ENCODE measurements at places on chromosomes 11 and 22. TPM values are rescaled to one million over a fixed set of nuclear protein-coding genes. Genes with fewer than 3 reads are reported as not detected.
A peak's percentile ranks its signal among the peaks of the same experiment; 100 is the strongest.

The RAG1 gene
- 0.61 TPM for total RNA-seq

The OR10A5 gene
- total RNA-seq, result not detected

DNA sequence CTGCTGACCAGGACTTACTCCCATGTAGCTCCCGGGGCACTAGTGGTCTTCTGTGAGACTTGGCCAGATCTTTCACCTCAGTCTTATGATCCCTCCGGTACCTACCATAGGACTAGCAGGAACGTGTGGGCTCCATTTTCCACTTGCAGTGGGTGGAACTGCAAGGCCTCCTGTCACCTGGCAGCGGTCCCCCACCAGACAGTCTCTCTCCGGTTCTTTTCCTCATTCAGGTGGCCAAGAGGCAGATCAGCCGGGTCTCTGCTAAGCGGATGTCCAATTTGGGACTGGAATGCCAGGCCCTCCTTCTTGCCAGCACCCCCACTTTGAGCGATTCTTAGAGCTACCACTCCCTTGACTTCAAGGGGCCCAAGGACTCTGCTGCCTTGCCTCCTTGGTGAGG, 158.9 kb downstream of the NAV2 start:
- no peak for DNase-seq

DNA sequence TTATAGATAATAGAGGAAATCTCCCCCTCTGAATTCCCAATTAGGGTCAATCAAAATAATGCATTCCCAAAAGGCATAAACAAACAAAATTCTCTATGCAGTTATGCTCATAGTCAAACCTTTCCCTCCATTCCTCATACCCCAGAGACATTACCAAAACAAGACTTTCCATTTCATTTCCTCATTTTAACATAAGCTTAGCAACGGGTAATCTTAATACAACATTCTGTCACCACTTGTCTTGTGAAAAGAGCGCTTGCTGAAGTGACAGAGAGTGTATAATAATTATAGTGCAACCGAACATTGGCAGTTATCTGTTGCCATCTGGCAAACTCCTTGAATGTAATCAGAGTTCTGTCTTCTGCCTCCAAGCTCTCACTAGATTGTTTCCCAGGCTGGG, 1.2 kb upstream of the SLN start:
- no peak for DNase-seq

GRCh38 chr11:68447015-68447801, 13.3 kb upstream of the PPP6R3 start:
- peak; percentile 62 for DNase-seq

DNA sequence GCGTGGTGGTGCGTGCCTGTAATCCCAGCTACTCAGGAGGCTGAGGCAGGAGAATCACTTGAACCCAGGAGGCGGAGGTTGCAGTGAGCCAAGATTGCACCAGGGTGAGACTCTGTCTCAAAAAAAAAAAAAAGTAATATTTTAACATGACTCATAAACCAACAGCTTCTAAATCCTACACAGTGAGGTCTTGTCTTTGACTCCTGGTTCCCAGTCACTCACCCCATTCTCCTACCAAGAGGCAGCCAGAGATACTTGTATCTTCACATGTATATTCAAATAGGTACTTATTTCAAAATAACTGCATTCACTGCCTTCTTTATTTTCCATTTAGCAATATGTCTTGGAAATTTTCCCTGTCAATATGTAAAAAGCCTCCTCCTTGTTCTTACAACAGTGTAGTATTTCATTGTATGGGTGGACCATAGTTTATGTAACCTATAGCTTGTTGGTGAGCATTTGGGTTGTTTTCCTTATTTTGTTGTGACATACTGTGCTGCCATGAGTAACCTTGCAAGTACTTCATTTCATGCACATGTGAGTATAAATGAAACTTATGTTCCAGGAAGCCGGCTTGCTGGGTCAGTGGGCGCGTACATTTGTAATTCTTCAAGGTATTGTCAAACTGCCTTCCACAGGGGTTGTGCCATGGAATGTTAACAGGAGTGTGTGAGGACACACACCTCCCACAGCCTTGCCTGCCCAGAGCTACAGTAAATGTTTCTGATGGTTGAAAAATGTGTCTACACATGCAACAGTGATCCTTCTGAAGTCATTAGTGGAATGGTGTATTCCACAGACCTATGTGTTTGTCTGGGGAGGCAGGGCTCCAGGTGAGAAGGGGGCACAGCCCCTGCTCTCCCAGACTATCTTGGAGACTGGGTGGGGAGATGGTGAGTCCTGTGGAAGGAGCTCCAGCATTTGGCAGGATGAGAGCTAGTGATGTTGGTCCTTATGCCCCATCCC, 47.9 kb downstream of the OSBP2 start:
- DNase-seq, result no peak

GRCh38 chr11:13884158-13884799, 78.2 kb upstream of the SPON1 start:
- DNase-seq, result no peak

DNA sequence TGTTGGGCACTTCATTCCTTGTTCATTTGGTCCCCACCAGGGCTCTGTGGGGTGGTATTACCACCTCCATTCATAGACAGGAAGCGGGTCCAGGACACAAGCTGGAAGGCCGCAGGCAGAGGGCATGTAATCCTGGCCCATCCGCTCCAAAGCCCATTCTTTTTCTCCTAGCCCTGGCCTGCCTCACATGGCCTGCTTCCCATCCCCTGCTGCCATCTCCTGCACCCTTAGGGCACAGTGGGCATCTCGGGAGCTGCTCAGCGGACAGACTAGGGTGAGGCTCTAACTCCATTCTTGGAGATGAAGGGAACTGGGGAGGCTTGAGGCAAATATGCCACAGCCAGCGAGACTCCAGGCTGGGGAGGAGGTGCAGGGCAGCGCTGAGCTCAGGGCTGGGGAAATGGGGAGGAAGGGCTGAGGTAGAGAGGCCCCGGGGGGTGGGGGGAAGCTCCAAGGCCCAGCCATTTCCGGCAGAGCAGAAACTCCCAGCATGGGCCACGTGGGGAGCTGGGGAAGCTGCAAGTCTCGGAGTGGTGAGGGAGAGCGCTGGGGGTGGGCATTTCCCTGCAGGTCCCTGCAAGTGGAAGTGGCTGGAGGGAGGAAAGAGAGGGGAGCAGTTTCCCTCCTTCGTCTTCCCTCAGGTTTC, 14.3 kb upstream of the BCL9L start:
- DNase-seq, result no peak

DNA sequence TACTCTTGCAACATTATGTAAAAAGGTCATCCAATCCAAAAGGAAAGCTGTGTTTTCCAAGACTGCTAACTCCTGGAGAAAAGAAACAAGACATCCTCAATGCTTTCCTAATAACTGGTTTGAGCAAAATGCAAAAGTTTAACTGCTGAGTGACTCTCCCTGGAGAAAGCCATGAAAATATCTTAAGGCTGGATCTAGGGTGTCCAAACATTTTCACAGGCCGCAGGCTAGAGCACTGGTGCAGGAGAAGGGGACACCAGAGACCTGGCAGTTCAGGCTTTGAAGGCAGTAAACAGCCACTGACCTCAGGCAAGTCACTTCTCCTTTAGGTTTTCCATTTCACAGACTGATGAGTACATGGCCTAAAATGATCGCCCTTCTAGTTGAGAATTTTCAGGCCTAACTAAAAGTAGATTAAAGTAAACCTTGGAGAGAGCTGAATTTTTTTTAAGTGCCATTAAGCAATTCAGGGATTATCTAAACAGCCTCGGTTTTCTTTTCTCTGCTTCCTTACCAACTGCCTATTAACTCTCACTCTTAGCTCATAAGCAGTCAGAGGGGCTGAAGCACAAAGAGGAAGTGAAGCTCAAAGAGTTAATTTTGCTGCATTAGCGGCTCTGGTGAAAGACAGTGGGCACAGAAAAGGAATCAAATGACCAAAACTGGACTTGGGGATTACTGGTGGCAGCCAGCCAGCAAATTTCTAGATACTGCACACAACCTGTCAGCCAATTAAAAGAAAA, 2.3 kb downstream of the CHKA start:
- DNase-seq, result no peak

GRCh38 chr11:29309992-29310391, 706.8 kb downstream of the KCNA4 start:
- no peak for DNase-seq

- DNase-seq, result peak; percentile 73
Observed at GRCh38 chr11:64894070-64894811, 15.8 kb upstream of the EHD1 start.

- no peak for DNase-seq
Observed at GRCh38 chr22:37703906-37704305, 7.1 kb downstream of the TRIOBP start.

- DNase-seq, result no peak
Observed at GRCh38 chr11:45394294-45395085, 108.3 kb upstream of the SYT13 start.

GRCh38 chr11:103266167-103266831, 157.1 kb downstream of the DYNC2H1 start:
- no peak for DNase-seq
